ENCODE measurements at places on chromosomes 6 and 20.

DNA sequence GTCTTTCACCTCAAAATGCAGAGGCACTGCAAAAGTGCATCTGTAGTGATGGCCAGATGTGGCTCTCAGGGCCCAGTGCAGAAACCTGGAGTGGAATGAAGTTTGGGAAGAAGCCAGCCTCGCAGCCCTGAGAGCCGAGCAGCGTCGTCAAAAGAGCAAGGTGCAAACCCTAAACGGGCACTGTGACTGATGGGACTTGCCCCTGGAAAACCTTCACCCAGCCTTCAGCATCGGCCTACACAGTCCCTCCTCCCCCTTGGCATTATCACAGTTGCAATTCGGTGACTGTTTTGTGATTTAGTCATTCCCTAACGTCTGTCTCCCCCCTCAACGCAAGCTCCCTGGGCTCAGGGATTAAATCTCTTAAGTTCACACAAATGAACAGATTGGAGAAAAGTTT, 38.6 kb downstream of the TAF4 start:
- no peak overlapping the region for H3K4me3 ChIP-seq
- H3K36me3 ChIP-seq = peaks cover 10% of the 10 kb centered on the region
- DNase-seq = no peak
- H3K4me1 ChIP-seq = peaks cover 32% of the 10 kb centered on the region

- no peak for DNase-seq
- no peaks in the 10 kb centered on the region for H3K27me3 ChIP-seq
- H3K4me1 ChIP-seq = no peaks in the 10 kb centered on the region
- H3K4me3 ChIP-seq = no peak overlapping the region
- no peaks in the 10 kb centered on the region for H3K36me3 ChIP-seq
These were observed 205.4 kb upstream of the BMP2 start for GRCh38 chr20:6562111-6562510.

- H3K27ac ChIP-seq = no peak overlapping the region
- no peak for DNase-seq
- H3K36me3 ChIP-seq = no peaks in the 10 kb centered on the region
- no peak overlapping the region for H3K4me3 ChIP-seq
- H3K4me1 ChIP-seq = peaks cover 10% of the 10 kb centered on the region
- H3K27me3 ChIP-seq = peaks cover 20% of the 10 kb centered on the region
These were observed 4.9 kb downstream of the FOXC1 start for GRCh38 chr6:1614448-1615150.

GRCh38 chr6:42294759-42295158, 77.1 kb upstream of the MRPS10 start:
- H3K4me1 ChIP-seq = peaks cover 5% of the 10 kb centered on the region
- peaks cover 14% of the 10 kb centered on the region for H3K36me3 ChIP-seq

- no peak for DNase-seq
- peaks cover 5% of the 10 kb centered on the region for H3K4me1 ChIP-seq
- no peak overlapping the region for H3K4me3 ChIP-seq
- no peaks in the 10 kb centered on the region for H3K36me3 ChIP-seq
These were observed 16.7 kb downstream of the CD109 start for GRCh38 chr6:73712535-73713173.

DNA sequence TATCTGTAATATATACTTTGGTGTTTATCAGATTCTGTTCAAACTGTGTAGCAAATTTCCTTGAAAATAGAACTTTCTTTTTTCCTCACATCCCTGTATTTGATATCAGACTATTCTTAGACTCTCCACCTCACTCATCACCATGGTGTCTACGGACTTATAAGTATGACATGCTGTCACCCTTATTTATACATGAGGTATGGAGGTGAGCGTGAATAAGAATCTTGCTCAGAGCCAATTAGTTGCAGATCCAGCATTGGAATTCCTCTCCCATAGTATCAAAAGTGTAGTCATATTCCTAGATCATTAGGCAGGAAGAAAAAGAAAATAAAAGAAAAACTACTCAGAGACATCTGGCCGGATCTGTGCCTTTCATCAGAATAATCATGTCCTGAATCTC, 43.0 kb downstream of the TPD52L1 start:
- H3K36me3 ChIP-seq = no peaks in the 10 kb centered on the region
- no peak overlapping the region for H3K4me3 ChIP-seq
- peaks cover 10% of the 10 kb centered on the region for H3K27me3 ChIP-seq
- no peak for DNase-seq
- no peaks in the 10 kb centered on the region for H3K4me1 ChIP-seq

GRCh38 chr6:51812231-51812630, 275.2 kb downstream of the PKHD1 start:
- no peak overlapping the region for H3K27ac ChIP-seq
- H3K27me3 ChIP-seq = no peaks in the 10 kb centered on the region
- H3K36me3 ChIP-seq = no peaks in the 10 kb centered on the region
- no peak overlapping the region for H3K4me3 ChIP-seq

- H3K4me1 ChIP-seq = peaks cover 6% of the 10 kb centered on the region
- no peak overlapping the region for H3K27ac ChIP-seq
- peaks cover 7% of the 10 kb centered on the region for H3K36me3 ChIP-seq
- DNase-seq = no peak
These were observed 29.8 kb downstream of the HM13 start for GRCh38 chr20:31543966-31544598.

GRCh38 chr6:26175428-26176181, 88.4 kb downstream of the HFE start:
- H3K27me3 ChIP-seq = no peaks in the 10 kb centered on the region
- H3K4me1 ChIP-seq = peaks cover 17% of the 10 kb centered on the region
- H3K27ac ChIP-seq = peak overlapping the region; percentile 65
- H3K36me3 ChIP-seq = no peaks in the 10 kb centered on the region
- peak overlapping the region; percentile 39 for H3K4me3 ChIP-seq

DNA sequence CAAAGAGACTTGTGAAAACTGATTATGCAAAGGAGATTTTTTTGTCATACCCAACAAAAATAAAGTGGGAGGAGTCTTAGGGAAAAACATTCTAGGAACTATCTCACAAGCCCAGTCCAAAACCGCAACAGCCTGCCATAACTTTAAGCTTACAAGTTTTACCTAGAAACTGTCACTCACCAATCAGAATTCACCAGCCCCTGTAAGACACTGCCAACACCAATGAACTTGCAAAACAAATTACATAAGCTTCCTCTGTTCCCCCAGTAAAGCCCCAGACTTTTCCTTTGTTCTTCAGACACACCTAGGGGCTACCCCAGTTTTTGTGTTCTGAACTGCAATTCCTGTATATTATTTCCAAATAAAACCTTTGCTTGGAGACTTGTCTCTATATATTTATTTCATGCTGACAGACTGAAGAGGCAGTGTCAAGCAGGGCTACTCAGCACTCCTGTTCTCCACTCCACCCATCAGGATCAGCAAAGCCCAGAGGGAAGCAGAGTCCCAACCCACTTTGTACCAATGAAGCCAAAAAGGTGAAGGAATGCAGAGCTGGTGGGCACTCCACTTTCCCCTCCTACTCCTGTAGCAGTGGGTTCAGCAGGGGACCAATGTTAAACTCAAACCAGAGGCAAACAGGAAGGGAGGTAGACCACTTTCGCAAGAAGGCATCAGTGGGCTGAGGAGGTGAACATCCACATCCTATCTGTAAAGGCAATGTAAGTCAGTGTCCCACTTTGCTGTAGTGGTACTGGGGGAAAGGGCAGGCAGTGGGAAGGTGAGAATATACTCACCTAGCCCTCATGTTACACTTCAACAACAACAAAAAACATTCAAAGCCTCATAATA, 142.5 kb upstream of the RUNX2 start:
- no peak overlapping the region for H3K4me3 ChIP-seq
- peaks cover 9% of the 10 kb centered on the region for H3K4me1 ChIP-seq
- no peaks in the 10 kb centered on the region for H3K36me3 ChIP-seq
- DNase-seq = no peak
- no peak overlapping the region for H3K27ac ChIP-seq

DNA sequence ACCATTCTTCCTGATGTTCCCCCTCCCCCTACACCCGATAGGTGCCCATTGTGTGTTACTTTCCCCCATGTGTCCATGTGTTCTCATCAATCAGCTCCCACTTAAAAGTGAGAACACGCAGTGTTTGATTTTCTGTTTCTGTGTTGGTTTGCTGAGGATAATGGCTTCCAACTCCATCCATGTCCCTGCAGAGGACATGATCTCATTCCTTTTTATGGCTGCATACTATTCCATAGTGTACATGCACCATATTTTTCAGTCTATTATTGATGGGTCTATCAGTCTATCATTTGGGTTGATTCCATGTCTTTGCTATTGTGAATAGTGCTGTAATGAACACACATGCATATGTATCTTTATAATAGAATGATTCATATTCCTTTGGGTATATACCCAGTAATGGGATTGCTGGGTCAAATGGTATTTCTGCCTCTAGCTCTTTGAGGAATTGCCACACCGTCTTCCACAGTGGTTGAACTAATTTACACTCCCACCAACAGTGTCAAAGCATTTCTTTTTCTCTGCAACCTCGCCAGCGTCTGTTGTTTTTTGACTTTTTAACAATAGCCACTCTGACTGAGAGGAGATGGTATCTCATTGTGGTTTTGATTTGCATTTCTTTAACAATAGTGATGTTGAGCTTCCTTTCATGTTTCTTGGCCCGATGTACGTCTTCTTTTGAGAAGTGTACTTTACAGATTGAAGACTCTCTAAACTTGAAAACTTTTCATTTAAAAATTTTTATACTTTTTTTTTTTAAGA, 41.0 kb upstream of the GCNT2 start:
- peaks cover 14% of the 10 kb centered on the region for H3K27me3 ChIP-seq
- H3K27ac ChIP-seq = no peak overlapping the region
- no peaks in the 10 kb centered on the region for H3K4me1 ChIP-seq
- no peak overlapping the region for H3K4me3 ChIP-seq
- no peak for DNase-seq

DNA sequence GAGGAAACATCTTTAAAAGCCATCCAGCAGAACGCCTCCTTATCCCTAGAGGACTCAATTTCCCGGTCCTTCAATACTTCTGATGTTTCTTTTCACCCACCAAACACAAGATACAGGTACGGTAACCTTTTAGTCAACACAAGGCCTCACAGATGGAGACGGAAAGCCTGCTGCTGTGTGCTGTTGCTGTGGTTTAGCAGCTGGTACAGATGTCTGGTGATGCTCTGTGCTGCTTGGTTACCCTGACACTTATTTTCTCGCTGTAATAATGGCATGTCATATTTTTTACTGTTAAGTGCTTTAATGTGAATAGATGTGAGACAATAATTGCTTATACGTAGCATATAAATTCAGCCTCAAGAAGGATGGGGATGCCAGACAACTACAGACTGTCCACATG, 25.3 kb downstream of the GMDS start:
- no peaks in the 10 kb centered on the region for H3K36me3 ChIP-seq
- peaks cover 21% of the 10 kb centered on the region for H3K4me1 ChIP-seq
- H3K4me3 ChIP-seq = no peak overlapping the region
- no peak overlapping the region for H3K27ac ChIP-seq

GRCh38 chr6:116158641-116159040, 32.7 kb upstream of the COL10A1 start:
- no peak for DNase-seq
- peaks cover 10% of the 10 kb centered on the region for H3K4me1 ChIP-seq
- no peak overlapping the region for H3K27ac ChIP-seq
- H3K27me3 ChIP-seq = no peaks in the 10 kb centered on the region

DNA sequence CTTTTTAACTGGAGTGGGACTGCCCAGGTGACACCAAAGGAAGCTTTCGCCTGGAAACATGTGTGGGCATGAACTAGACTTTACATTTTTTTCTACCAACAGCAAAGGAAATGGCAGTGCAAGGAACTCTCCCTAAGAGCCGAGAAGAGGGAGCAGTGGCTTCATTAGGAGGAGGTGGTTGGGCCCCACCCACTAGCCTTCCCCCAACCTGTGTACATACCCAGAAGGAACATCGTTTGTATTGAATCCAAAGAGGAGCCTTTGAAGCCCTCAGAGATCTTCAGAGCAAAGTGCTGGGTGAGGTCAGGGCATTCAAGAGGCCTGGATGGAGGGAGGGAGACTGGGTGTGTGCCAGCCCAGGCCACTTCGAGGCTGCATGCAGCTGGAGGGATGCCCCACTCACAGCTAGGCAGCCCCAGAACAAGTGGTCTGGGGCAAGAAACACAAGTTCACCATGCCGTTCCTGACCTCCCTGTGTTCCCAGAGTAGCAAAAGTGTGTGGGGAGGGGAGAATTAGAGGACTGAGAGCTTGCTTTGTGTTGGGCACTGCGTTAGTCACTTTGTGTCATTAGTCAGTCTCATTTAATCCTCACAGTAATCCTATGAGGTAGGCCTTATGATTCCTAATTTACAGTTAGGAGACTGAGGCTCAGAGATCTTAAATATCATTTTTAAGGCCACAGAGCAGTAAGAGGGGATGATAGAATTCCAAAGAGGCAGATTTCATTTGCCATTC, 191.6 kb upstream of the SUPT3H start:
- no peak overlapping the region for H3K4me3 ChIP-seq
- peaks cover under 1% of the 10 kb centered on the region for H3K27me3 ChIP-seq
- no peak overlapping the region for H3K27ac ChIP-seq

GRCh38 chr6:167872538-167873210, 46.0 kb downstream of the AFDN start:
- H3K4me1 ChIP-seq = peaks cover 4% of the 10 kb centered on the region
- no peaks in the 10 kb centered on the region for H3K27me3 ChIP-seq
- DNase-seq = no peak
- no peak overlapping the region for H3K27ac ChIP-seq
- peaks cover 34% of the 10 kb centered on the region for H3K36me3 ChIP-seq

DNA sequence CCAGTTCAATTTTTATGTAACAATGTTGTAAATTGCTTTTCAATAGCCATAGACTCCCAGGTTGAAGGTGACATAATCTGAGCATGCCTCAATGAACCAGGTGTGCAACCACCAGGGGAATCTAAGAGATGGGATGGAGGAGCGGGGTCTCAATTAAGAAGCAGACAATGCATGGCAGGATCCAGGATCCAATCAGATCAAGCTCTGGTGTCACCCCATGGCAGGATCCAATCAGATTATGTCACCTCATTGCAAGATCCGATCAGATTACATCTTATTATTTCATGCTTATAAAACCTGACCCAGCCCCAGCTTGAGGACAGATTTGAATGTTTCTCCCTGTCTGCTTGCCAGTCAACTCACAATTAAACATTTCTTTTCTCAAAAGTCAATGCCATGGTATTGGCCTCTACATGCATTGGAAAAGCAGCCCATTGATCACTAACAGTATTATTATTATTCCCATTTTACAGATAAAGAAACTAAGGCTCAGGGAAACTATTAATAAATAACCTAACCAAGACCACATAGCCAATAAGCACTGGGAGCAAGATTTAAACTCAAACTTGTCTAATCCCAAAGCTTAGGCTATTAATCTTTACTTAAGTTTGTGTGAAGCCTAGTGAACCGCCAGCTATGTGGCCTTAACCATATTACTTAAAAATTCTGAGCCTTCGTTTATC, 14.3 kb upstream of the SIRT5 start:
- no peak overlapping the region for H3K4me3 ChIP-seq
- no peaks in the 10 kb centered on the region for H3K4me1 ChIP-seq
- H3K27me3 ChIP-seq = no peaks in the 10 kb centered on the region

DNA sequence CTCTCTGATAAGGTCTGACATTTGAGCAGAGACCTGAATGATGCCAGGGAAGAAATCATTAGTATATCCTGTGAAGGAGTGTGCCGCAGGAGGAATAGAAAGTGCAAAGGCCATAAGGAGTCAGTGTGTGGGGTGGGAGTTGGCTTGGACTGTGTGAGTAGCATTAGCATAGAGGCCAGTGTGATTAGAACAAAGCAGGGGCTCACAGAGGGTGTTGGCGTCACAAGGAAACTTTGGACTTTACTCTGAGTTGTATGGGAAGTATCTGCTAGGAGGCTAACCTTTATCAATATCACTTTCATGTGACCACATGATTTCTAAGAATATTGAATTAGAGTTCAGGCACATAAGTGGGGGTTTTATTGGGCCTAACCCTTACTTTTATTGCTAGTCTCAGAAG, 12.1 kb downstream of the TMEM200A start:
- no peak overlapping the region for H3K4me3 ChIP-seq
- no peaks in the 10 kb centered on the region for H3K36me3 ChIP-seq
- H3K4me1 ChIP-seq = peaks cover 2% of the 10 kb centered on the region
- no peaks in the 10 kb centered on the region for H3K27me3 ChIP-seq
- no peak for DNase-seq
